IPS DF 6.9 (cell line): ENCODE measurements at places on chromosomes 7 and 10.

DNA sequence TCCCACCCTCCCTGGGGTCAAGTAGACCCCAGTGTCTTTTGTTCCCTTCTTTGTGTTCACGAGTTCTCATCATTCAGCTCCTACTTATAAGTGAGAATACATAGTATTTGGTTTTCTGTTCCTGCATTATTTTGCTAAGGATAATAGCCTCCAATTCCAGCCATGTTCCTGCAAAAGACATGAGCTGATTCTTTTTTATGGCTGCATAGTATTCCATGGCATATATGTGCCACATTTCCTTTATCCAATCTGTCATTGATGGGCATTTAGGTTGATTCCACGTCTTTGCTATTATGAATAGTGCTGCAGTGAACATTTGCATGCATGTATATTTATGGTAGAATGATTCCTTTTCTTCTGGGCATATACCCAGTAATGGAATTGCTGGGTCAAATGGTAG lies 28.3 kb upstream of the CAMK2B start:
- DNase-seq: no peak

- DNase-seq: no peak
These were observed 3.0 kb downstream of the ASZ1 start for GRCh38 chr7:117424090-117424829.

- no peak for DNase-seq
These were observed 334.4 kb upstream of the CACNA2D1 start for GRCh38 chr7:82778021-82778420.

DNA sequence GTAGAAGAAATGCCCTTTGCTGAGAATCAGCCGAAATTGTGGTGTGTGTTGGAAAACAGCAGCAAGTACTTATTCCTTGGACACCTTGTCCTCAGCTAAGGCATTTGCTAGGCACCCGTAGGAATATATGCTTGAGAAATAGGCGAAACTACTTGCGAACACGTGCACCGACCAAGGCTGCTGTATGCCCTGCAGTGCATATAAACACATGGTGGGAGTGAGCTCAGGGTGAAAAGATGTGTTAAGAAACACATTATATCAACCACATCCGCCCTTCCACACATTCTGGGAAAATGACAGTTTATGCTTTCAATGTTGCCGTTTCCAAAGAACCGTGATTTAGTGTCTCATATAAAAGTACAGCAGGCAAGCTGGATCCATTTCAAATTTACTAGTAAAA lies 199.2 kb downstream of the JCAD start:
- no peak for DNase-seq

DNA sequence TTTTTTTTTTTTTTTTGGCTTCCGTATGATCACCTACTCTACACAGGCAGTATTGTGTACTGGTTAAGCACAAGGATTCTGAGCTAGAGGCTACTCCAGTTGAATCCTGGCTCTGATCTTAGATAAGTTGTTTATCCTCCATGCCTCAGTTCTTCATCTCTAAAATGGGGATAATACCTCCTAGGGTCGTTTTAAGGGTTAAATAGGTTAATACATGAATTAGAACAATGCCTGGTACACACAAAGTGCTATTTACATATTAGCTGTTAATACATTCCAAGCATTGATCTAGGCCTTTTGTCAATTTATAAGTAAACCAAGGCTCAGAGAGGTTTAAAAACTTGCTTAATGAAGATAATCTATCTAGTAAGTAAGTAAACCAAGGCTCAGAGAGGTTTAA lies 59.0 kb downstream of the ST7 start:
- no peak for DNase-seq

GRCh38 chr7:37035631-37036030 lies 311.3 kb upstream of the AOAH start:
- no peak for DNase-seq

DNA sequence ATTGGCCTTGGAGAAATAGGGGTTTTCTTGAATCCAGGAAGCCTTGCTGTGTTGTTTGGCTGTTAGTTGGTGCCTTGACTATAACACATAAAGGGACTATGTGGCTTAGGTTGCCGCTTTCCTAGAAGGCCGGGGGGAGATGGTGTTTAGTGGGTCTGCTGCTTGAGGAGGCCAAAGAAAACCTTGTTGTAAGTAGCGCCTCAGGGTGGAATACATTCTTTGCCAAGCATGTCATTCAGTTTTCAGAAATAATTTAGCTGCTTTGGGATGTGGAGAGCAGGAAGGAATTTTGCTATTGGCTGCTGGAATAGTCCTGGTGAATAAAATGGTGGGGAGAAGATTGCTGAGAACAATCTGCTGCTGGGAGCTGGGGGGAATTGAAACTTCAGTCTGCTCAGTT lies 132.9 kb upstream of the WNT16 start:
- DNase-seq: no peak

DNA sequence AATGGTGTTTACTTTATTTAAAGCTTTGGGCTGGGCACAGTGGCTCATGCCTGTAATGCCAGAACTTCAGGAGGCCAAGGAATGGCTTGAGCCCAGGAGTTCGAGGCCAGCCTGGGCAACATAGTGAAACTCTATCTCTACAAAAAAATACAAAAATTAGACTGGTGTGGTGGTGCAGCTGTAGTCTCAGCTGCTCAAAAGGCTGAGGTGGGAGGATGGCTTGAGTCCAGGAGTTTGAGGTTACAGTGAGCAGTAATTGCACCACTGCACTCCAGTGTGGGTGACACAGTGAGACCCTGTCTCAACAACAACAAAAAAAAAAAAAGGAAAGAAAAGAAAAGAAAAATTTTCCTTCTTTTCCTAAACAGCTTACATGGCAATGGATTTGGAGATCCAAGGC lies 22.0 kb downstream of the SLC16A9 start:
- DNase-seq: no peak

- no peak for DNase-seq
These were observed 13.9 kb downstream of the BRAT1 start for GRCh38 chr7:2541291-2542010.

- no peak for DNase-seq
These were observed 58.4 kb upstream of the FGL2 start for GRCh38 chr7:77258014-77258413.

GRCh38 chr7:96778263-96778662 lies 68.6 kb upstream of the SEM1 start:
- peak; percentile 25 for DNase-seq

GRCh38 chr7:96238474-96238873 lies 83.4 kb downstream of the SLC25A13 start:
- no peak for DNase-seq

DNA sequence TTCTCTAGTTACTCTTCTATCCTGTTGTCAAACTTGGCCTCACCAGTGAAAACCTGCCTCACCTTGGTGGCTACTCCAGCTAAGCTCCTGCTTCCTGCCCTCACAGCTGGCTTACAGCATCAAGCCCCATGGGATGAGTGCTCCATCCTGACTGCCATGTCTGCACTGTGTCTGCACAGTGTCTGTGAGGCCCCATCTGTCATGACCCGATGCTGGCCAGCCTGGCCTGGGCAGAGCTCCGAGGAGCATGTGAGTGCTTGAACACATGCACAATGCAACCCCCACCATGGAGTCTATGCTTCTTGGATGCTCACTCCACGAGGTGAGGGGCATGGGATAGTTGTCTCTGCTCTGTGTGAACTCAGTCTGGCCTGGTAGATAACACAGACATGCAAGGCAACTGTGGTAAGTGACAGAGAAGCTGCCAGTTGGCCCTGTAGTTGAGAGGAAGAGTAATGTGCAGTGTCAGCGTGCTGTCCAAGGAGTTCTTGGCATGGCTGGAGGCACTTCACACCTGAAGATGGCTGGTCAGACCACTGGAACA lies 207.1 kb upstream of the ZNF32 start:
- DNase-seq: no peak

- DNase-seq: no peak
These were observed 45.2 kb downstream of the ARHGAP12 start for GRCh38 chr10:31883397-31883796.

DNA sequence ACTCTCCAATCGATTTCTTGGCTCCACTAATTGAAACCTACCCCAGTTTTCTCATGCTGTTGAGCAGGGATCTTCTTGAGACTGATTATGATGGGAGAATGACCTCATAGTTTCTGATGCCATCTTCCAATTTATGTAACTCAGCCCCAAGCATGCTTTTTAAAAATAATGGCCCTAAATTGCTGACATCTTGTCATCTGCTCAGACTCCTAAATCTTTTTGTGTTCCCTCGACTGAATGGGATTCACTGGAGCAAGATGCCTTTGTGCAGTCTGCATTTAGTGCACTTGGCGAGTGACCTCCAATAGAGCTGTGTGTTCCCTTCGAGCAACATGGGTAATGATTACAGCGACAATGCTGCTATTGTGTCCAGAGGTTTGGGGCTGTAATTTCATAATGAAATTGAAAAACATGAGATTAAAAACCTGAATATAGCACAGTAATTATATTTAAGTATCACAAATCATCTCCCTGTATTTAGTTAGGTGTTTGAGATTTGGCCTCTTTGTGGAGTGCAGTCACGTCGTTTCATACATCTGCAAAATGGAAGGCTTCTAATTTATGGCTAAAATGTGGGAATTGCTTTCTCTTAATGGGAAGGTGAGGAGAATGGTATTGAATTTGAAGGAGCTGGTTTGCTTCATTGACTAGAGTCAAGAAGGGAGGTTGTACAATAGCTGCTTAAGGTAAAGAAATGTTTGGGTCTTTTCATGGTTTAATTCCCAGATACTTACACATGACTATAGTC lies 192.9 kb downstream of the AUTS2 start:
- no peak for DNase-seq

DNA sequence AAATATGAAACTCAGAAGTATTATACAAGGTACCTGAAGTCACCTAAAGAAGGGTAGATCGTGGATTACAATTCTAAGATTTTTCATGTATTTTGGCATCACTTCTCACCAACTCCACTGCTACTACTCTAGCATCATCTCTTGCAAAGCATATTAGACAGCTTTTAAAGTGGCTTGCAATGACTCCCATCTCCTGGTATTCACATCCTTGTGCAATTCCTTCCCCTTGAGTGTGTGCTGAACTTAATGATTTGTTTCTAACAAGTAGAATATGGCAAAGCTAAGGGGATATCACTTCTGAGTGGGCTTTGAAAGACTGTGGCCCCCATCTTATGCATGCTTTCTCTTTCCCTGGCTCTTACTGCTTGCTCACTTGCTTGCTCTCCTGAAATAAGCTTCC lies 280.2 kb downstream of the SNX13 start:
- DNase-seq: no peak

- no peak for DNase-seq
These were observed 86.2 kb downstream of the PRR15 start for GRCh38 chr7:29649876-29650275.

- no peak for DNase-seq
These were observed 44.7 kb downstream of the AVL9 start for GRCh38 chr7:32539919-32540531.

DNA sequence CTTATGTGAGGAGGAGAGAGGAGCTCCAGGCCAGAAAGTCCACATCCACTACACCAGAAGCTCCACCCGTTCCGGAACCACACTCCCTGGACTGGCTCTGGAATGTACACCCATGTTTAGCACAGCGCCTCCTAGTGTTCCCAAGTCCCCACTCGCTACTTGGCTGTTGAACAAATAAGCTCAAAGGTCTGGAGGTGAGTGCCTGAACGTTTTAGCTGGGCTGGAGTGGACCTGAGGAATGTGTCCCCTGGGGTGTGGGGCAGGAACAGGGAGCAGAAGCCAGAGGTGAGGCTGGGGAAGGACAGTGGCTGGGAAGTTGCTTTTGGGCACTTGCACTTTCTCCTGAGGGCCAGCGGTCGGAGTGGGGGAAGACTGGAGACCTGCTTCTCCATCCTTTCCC lies 164.1 kb upstream of the CDCA7L start:
- DNase-seq: peak; percentile 45

- DNase-seq: no peak
These were observed 36.6 kb downstream of the GRK5 start for GRCh38 chr10:119243967-119244366.

DNA sequence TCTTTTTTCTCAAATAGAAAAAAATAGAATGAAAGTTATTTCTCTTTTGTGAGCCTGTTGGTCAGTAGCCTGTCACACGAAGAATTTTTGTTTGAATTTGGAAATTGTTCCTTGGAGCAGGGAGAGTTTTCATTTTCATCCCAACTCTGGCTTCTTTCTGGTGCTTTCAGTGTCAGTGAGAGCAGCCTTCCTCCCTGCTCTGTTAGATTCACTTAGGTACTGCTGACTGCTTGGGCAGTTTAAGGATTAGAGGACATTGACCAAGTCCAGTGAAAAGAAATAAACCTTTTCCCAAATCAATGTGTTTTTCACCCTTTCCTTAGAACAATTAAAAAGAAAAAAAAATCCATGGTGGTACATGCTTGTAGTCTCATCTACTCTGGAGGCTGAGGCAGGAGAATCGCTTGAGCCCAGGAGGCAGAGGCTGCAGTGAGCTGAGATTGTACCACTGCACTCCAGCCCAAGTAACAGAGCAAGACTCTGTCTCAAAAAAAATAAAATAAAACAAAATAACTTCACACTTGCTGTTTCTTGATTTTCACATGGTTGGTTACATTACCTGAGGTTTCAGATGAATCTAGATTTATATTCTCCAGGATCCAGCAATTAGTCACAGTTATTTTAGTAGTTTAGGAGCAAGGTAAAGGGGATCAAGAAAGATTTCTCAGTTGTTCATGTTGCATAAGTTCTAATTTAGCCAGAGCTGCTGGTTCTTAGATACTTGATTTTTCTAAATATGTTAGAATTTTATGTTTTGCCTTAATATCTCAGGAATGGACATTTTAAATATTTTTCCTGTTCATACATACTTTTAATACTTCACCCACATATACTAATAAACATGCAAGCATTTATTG lies 63.1 kb downstream of the ZNRF2 start:
- no peak for DNase-seq

GRCh38 chr7:78587443-78588044 lies 789.0 kb downstream of the PHTF2 start:
- no peak for DNase-seq

DNA sequence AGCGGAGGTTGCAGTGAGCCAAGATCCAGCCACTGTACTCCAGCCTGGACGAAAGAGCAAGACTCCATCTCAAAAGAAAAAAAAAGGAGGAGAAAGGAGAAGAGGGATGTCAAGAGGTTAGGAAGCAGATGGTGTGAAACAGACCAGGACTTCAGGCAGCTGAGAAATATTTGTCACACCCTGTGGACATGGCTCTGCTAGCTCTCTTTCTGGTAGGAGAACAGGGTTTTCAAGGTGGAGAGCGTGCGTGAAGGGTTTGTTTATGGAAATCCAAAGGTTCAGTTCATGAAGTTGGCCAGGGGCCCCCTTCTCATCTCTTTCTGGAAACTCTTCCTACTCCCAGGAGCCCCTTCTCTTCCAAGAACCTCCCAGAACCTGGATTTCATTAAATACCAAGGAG lies 110.8 kb upstream of the GALNT17 start:
- no peak for DNase-seq

DNA sequence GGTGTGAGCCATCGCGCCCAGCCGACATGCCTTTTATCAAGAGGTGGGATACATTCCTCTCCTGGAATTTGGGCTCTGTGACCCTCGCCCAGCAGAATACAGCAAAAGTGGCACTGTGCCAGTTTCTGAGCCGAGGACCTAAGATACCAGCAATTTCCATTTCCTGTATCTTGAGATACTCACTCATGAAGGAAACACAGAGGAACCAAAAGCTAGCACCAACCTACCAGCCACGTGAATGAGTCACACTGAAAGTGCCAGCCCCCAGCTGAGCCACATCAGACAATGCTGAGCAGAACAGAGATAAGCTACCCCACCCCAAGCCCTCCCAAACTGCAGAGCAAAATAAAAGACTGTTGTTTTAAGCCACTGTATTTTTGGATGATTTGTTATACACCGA lies 56.3 kb downstream of the CACUL1 start:
- no peak for DNase-seq
